HT1080 (cell line): ENCODE measurements at places on chromosomes 2 and 18. TPM values are rescaled to one million over a fixed set of nuclear protein-coding genes. Genes with fewer than 3 reads are reported as not detected.

DNA sequence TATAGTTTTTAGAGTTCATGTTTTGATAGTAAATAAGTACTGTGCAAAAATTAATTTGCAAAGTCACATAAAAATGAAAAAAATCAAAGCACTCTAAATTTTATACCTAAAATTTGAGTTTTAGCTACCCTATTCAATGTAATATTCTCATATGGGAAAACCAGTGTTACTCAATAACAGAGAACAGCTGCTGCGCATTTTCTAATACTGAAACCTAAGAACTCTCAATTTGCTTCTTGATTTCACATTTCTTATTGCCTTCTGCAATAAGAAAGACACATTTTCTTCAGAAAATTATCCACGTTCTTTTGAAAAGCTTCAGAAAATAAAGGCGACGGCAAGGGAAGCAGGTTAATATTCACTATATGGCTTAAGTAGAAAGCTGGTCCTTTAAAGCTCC, 199.1 kb upstream of the CCDC150 start:
- no peak for DNase-seq

DNA sequence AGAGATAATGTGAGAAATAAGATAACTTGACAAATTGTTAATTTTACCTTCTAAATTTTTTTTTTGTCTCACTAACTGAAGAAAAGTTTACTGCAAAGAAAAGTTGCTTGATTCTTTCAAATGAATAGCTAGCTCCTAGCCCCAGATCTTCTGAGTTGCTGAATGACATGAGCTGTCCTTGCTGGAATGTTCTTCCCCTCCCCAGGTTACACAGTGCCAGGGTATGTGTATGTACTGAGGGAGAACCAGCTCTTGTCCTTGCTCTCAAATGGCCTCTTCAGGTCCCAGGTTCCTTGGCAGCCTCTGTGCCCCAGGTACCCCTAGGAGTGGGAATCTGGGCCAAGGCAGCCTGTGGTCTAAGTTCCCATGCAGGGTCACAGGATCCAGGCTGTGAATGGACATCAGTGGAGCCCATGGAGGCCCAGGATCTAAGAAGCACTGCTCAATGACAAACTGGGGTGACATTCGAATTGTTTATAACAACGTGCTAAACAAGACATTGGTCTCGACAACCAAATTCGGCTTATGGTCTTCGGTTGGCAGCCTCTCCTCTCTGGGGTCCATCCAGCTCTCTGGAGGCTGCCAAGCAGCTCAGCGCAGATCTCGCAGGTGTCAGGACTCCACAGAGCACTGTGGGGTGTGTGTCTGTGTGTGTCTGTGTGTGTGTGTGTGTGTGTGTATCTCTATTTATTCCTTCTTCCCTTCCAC, 17.1 kb upstream of the INO80C start:
- no peak for DNase-seq

Gene UXS1
- total RNA-seq, result 21.5 and 38.0 TPM in 2 replicates

Gene B3GNT7
- total RNA-seq, result 0.14 TPM in 1 of 2 replicates, not detected in the other
